Spleen (tissue), 13 donors: ENCODE measurements at places on chromosomes 3 and 15. TPM values are rescaled to one million over a fixed set of nuclear protein-coding genes. Genes with fewer than 3 reads are reported as not detected.

- DNase-seq: no peak
Measured at GRCh38 chr3:24853685-24854490, 359.2 kb upstream of the THRB start.

- DNase-seq: no peak
Measured at GRCh38 chr3:170043506-170043905, 5.7 kb downstream of the GPR160 start.

Gene ZNF774
- 1.4 TPM for total RNA-seq

Gene NR2E3
- total RNA-seq: not detected

Gene PCOLCE2
- 8.4 TPM for total RNA-seq

Gene MCF2L2
- total RNA-seq: 17.3 TPM
